Activated CD8-positive, alpha-beta memory T cell treated with anti-CD3 and anti-CD28 coated beads, Interleukin-2, amount 50 U/mL, for 4 hours (primary cell): ENCODE measurements at places on chromosomes 4 and X.

DNA sequence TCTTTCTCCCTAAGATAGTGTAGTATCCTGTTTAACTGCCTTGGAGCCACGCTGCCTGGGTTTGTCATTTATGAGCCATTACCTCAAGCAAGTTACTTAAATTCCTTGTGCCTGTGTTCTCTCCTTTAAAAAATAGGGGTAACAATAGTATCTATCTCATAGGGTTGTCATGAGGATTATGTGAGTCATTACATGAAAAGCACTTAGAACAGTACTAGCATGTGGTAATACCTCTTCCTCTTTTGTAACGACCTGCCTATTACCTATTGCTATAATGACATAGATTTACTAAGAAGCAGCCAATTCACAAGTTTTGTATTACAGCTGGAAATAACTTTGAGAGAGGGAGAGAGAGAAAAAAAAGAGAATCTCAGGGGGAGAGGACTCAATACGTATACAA is 834.7 kb downstream of the RAPGEF2 start:
- DNase-seq, result no peak

DNA sequence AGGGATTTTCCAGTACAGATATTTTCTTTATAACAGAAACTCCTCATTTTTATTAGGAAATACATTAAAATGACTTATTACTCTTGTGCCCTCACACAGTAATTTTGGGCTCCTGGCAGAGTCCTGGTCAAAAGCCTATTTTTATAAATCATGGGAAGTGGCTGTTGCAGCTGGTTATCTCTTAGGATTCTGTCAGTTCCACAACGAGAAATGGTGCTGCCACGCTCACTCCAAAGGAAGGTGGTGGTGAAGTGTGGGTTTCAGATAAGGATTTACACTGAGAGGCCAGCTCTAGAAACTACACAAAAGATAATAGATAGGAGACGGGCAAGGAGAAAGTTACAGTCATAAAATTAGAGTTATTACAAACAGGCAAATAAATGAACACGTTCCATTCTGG is 159.2 kb upstream of the FAM241A start:
- no peak for DNase-seq

- no peak for DNase-seq
Measured at GRCh38 chr4:24513718-24514117, 70.6 kb downstream of the DHX15 start.

DNA sequence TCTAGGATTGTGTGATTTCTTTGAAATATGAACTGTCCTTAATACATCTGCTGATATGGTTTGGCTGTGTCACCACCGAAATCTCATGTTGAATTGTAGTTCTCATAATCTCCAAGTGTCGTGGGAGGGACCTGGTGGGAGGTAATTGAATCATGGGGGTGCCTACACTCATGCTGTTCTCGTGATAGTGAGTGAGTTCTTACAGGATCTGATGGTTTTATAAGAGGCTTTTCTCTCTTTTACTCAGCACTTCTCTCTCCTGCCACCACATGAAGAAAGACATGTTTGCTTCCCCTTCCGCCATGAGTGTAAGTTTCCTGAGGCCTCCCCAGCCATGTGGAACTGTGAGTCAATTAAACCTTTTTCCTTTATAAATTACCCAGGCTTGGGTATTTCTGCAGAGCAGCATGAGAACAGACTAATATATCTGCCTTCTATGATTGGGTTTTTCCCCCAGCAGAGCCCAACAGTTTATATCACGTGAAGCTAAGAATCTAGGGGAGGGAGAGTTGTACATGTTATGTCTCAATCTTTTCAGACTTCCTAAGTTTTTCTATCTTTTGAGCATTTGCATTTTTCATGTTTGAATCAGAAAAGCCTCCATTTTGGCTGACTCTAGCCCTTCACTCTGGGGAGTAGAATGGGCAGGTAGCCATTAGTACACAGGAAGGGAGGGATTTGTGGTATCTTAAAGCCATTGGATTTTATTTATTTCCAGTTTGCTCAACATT is 58.9 kb downstream of the PLAC1 start:
- no peak for DNase-seq

GRCh38 chrX:2894885-2895292 is 34.2 kb downstream of the ARSD start:
- no peak for DNase-seq

GRCh38 chrX:32749070-32749469 is 462.3 kb downstream of the DMD start:
- no peak for DNase-seq

DNA sequence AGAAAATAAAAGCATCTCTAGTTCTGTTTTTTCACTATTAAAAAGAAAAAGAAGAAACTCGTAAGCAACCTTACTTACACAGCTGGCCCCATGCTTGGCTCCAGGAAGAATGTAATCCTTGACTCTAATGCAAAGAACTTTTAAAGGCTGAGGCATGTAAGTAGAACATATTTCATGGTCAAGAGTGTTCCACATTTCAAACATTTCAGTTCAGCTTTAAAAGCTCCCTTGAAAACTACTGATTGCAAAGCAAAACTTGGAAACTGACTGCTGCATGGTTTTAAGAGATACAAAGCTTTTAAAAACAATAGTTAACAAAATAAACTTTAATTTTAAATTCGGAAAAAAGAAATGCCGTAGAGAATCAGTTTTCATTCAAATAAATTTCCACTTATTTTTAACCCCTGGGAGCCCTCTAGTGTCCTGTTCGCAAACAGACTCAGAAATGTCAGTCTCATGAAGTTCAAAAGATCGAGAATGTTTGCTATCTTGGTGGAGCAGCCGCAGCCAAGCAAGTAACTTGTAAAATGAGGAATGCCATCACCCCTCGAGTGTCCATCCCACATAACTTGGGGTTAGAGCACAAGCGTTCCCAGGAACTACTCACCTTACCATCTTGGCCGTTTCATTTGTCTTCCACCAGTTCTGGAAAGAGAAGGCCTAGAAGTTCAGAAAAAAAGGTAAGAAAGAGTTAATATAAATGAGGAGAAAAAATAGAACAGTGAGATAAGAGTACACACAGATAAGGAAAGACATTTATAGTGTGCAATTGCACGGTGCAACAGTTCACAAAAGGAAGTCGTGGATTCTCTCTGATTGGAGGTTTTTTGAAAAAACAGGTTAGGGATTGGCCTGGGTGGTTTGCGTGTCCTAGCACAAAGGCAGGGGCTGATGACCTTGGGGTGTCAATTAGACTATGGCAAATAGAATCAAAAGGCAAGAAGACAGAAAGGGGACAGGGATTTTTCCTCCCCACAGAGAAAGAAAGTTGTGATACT is at the start of gene GASK1B:
Gene GASK1B, minus strand, starts transcription at position 765 of the 998 bp plus-strand sequence. CDS start 1,650 bp downstream, outside the sequence.
- DNase-seq, result no peak

- DNase-seq, result no peak
Measured at GRCh38 chrX:31333165-31333831, 261.5 kb upstream of the FTHL17 start.

DNA sequence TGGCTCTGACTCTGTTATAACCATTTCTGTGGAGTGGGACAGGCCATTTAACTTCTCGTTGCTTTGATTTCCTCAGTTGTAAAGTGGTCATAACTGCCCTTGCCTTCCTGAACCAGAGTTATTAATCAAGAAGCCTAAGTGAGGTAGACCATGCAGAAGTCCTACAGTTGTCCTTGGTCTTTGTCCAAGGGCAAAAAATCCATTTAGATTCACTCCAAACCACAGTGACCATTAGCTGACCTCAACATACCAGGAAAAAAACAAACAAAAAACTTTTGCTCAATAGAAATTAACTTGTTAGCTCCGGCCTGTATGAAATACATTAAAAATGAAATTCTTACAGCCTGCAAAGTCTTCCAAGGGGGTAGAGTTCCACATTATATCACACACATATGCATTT is 52.7 kb downstream of the TBC1D9 start:
- DNase-seq, result no peak

GRCh38 chr4:103075435-103075893 is 1.1 kb downstream of the SLC9B2 start:
- no peak for DNase-seq

DNA sequence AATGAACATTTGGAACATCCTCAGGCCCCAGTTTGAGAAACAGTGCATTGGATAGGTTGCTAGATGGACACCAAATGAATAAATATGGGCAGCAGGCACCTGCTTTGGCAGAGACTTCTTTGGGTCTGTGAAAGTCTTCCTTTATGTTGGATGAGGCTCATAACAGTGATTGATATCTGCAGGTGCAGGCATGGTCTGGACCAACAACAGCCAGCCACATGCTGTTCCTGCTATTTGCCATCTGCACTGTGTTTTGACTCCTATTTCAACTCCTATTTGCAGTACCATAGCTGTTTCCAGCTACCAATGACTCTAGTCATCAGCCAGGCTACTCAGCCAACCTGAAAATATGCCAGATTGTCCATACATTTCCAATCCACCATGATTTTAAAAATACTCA is 60.9 kb downstream of the ANAPC4 start:
- no peak for DNase-seq

- no peak for DNase-seq
Measured at GRCh38 chr4:186946682-186947294, 223.1 kb upstream of the FAT1 start.

DNA sequence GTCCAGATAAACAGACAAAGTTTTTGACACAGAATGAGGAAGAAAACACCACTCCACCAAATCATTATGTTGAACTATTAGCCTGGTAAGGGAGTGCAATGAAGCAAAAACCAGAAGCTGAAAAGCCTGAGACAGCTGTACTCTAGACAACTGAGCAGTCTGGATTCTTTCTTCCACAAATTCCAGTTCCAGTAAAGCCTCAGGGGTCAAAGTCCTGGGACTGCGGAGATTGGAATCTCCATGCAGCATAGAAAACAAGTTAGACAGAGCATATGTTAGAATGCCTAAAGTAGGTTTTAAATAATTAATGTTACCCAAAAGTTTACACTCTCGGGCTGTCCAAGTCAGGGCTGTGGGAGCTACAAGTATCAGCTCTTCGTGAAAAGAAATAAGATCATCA is 263.2 kb downstream of the TECRL start:
- no peak for DNase-seq

DNA sequence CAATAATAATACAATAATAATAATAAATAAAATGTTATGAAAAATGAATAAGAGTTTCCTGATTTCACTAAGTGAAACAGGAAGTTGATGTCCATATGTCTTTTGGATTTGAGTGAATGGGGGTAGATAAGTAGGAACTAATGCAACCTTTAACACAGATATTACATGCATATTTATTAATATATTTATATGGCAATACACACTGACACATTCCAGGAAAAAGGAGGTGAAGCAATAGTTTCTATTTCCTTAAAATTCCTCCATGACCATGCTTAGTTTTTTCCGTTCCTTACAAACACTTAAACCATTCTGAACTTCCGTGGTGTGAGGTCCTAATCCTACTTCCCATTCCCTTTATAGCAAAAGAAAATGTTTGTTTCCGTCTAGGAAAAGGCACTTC is 48.3 kb downstream of the ATXN3L start:
- no peak for DNase-seq

GRCh38 chrX:71923516-71923915 is 12.9 kb downstream of the NHSL2 start:
- DNase-seq, result no peak

GRCh38 chr4:53098681-53099121 is 236.6 kb downstream of the RASL11B start:
- no peak for DNase-seq

- no peak for DNase-seq
Measured at GRCh38 chr4:95204873-95205272, 343.9 kb downstream of the UNC5C start.

GRCh38 chr4:170988446-170988845 is 824.8 kb upstream of the GALNTL6 start:
- DNase-seq, result no peak

GRCh38 chr4:23930750-23931488 is 41.1 kb upstream of the PPARGC1A start:
- DNase-seq, result no peak

GRCh38 chr4:54683616-54684346 is 26.0 kb downstream of the KIT start:
- DNase-seq, result peak; percentile 57

DNA sequence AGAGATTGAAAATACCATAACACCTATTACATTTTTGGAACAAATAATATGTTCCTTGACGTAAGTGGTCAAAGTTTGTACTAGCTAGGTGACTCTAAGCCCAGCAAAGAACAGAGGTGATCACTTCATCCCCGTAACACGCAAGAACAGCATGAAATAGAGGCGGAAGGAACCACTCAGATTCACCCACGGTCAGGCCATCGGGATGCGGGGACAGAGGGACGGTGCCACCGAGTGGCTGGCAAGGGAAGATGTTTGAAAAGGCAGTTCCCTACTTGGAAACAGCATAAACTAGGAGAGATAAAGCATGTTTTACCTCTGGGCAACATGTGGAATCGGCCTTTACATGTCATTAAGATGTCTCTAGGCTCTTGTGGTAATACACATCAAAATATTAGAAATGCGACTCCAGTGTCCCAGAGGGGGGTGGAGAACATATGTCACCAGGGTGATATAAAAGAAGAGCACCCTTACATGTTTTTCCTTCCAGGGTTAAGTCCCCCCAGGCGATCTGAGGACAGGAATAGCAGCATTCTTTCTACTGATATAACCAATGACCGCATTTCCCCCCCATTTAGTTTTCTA is 84.0 kb downstream of the PHKA2 start:
- no peak for DNase-seq

DNA sequence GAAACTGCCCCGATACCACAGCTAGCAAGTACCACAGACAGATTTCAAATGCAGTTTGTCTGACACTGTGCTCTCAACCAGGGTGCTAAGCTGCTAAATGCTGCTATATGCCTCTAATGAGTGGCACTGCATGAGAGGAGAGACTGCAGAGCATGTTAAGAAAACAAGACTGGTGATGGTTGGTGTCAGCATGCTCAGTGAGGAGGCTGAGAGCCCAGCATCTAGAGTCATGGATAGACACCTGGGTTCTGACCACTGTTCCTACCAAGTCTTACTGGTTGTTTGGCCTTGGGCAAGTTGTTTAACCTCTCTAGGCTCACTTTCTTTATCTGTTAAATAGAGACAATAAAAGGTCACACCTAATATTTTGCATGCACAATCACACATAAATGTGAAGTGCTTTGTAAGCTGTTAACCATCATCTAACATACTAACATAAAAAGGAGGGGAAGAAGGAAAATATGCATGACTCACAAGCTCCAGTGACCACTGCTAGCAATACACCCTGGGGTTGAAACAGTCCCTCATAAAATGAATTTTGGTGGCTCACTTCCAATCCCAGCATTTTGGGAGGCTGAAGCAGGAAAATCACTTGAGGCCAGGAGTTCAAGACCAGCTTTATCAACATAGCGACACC is 20.7 kb downstream of the HHIP start:
- DNase-seq, result no peak

- DNase-seq, result no peak
Measured at GRCh38 chrX:150062292-150063137, 124.2 kb upstream of the EOLA2 start.
